ENCODE measurements at places on chromosomes 16 and 17. TPM values are rescaled to one million over a fixed set of nuclear protein-coding genes. Genes with fewer than 3 reads are reported as not detected.

GRCh38 chr17:80099291-80100034 lies 1.9 kb upstream of the GAA start:
- no peak for DNase-seq

DNA sequence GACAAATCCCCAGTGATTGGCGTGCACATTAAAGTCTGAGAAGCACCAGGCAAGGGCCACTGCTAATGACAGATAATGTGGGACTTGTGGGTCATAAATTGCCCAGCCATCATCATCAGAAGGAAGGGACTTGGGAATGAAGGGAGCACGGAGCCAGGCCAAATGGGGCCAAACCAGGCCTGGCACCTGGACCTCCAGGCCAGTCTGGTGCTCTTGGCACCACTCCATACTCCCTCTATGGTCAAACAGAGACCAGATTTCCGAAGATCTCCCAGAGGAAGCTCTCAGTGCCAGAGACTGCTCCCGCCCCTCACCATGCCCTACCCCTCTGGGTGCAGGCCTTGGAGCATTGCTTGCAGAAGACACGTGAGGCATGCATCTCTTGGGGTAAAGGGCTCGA lies 142.2 kb downstream of the CCDC182 start:
- no peak for DNase-seq

ASPA gene
- 3.1 TPM for total RNA-seq

PLCG2 gene
- total RNA-seq: 16.0 TPM

GRCh38 chr16:71576971-71577370 lies at the start of gene TAT:
TAT (minus strand) TSS chr16:71577092; CDS start chr16:71576415, 677 bp downstream.
- no peak for DNase-seq

CACNG5 gene
- not detected for total RNA-seq

GRCh38 chr16:58842156-58842555 lies 108.0 kb upstream of the GOT2 start:
- no peak for DNase-seq

GRCh38 chr17:39822051-39822451 lies 42.1 kb downstream of the IKZF3 start:
- DNase-seq: no peak

- no peak for DNase-seq
These were observed 180.4 kb upstream of the IRX5 start for GRCh38 chr16:54750249-54750648.

DNA sequence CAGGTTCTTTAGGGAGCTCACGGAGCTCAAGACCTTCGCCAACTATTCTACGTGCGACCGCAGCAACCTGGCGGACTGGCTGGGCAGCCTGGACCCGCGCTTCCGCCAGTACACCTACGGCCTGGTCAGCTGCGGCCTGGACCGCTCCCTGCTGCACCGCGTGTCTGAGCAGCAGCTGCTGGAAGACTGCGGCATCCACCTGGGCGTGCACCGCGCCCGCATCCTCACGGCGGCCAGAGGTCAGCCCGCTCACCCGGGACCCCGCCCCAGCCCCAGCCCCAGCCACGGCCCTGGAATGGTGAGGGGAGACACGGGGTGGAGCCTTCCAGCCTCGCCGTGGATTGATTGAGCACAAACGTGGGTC lies 13.5 kb downstream of the SARM1 start:
- no peak for DNase-seq

DNA sequence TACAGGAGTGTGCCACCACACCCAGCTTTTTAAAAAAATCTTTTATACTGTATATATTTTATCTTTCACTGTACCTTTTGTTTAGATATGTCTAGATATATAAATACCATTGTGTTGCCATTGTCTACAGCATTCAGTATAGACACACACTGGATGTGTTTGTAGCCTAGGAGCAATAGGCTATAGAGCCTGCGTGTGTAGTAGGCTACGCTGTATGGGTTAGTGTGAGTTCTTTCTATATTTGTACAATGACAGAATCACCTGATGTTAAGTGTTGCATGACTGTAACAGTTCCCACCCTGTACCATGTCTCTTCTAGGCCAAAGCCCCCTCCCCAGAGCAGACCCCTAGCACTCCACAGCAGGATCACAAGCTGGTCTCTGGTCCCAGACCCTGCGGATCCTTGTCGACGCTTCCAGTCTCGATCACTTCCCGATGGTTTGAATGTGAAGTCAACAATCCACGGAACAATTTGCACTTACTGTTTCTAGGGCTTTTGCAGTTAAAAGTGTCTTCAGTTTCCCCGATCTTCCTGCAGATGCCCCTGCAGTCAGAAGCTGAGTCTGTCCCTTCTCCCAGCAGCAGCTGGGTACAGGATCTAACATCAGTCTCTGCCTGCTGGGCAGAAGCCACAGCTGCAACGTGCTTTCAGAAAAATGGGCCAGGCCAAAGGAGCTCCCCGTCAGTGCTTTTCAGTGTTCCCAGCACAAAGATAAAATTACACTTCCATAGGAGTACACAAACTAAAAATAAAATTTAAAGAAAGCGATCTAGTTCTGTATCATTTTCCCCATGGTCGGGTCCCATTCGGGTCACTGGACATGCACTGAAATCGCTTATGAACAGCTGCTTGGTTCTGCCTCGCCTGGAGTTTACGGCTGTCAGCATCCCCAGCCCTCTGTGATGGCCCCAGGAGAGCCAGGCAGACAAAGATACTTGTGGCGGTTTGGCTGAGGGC lies 35.4 kb downstream of the ADAM11 start:
- no peak for DNase-seq

DNA sequence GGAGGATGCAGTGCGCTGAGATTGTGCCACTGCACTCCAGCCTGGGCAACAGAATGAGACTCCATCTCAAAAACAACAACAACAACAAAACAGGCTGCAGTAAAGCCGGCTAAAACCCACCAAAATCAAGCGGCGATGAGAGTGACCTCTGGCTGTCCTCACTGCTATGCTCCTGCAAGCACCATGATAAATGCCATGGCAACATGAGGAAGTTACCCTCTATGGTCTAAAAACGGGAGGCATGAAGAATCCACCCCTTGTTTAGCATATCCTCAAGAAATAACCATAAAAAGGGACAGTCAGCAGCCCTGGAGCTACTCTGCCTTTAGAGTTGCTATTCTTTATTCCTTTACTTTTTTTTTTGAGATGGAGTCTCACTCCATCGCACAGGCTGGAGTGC lies 8.4 kb upstream of the LGALS3BP start:
- no peak for DNase-seq

LCMT1 gene
- total RNA-seq: 30.4 TPM

DNA sequence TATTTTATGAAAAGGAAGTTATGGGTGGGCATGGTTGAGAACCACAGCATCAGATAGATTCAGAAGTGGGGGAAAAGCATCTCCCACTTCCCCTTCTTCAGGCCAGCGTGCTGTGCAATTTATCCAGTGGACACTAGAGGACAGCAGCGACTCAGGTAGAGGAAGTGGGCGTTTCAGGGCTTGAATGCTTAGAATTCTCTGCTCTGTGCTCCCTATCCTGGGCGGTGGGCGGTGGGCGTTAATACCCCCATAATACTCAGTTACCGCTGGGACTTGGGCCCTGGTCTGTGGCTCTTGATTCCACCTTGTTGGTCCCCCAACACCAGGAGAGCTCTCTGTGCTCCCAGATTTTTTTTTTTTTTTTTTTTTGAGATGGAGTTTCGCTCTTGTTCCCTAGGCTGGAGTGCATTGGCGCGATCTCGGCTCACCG lies 3.7 kb upstream of the LYZL6 start:
- DNase-seq: no peak

DNA sequence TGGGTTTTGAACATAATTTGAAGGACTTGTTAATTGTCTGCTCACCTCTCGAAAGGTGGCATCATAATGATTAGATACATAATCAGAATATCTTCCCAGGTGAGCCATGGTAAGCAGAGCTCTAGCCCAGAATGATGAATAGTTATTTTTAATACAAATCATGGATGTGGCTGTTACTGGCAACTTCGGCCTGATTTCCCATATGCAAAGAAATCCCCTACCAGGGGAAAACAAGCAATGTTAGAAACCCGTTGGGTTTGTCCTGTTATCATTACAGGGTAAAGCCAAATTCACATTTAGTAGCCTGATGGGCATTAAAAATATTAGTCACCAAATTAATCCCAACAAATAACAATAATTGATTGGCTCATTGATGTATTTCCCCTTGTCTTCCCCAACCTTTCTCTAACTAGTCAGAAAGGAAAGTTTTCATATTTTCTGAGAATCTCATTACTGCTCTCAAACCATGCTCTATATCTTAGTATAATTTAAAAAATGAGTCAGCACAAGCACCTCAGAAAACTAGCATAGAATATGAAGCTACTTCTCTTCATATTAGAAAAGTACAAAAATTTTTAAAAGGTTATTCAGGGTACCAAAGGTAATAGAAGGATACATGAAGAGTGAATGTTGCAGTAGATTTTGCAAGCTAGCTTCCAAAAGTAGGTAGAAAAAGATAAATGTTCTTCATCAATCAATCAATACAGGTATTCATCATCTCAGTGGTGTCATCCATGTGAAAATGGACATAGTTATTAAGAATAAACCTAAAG lies 5.0 kb downstream of the STAT5B start:
- DNase-seq: no peak

LDHD gene
- total RNA-seq: 26.6 TPM

DNA sequence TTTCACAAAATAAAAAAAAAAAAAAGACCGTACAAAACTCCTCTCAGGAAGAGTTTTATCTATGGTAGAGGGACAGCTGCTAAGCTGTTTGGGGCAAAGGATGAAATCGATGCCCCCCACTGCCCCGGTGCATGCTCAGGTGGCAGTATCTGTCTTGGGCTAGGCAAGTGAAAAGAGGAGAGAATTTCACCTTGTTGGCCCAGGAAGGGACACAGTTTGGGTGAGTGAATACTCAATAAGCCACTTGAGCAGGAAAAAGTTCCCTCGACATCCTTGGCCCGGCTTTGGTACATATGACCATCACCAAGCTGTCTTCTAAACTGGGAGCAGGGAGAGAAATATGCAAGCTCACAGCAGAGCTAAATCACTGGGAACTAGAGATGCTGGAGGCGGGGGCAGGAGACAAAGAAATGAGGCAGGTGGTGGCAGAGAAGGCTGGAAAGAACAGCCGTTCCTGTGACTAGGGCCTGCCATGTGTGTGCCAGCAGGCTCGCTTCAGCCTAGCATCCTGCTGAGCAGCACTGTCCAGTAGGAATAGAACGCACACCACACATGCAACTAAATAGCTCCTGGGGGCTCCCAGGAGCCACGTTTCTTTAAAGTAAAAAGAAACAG lies 8.2 kb upstream of the EIF1 start:
- DNase-seq: no peak

RNU2-1 gene
- total RNA-seq: 5,669 TPM

GRCh38 chr17:28112181-28112580 lies 69.7 kb downstream of the NLK start:
- no peak for DNase-seq

- peak; percentile 52 for DNase-seq
These were observed 27.0 kb upstream of the DHX8 start for GRCh38 chr17:43456661-43457361.

DNA sequence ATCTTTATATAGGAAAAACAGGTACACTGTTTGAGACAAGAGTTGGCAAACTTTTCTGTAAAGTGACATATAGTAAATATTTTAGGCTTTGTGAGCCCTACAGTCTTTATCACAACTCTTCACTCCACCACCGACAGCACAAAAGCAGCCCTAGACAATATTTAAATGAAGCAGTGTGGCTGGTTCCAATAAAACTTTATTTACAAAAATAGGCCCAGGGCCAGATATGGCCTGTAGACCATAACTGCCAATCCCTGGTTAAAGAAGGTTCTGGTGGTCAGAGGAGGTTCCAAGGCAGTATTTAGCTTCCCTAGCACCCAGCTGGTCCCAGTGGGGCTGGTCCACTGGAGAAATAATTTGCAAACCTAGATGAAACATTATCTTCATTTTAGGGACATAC lies 3.6 kb downstream of the FAM117A start:
- no peak for DNase-seq

DNA sequence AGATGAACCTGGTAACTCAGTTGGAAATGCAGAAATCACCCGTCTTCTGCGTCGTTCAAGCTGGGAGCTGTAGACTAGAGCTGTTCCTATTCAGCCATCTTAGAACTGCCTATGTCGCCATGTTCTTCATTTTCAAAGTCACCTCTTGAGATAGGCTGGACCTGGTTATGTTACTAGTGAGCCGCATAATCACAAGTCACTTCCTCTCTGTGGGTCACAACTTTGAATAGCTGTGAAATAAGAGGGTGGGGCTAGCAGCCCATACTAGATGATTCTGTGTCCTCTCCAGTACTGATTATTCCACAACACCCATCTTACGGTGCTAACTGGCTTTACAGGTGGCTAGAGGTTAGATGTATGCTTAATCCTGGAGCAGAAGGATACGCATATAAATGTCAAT lies 74.2 kb downstream of the VPS53 start:
- no peak for DNase-seq

- no peak for DNase-seq
These were observed 216.4 kb upstream of the CIBAR2 start for GRCh38 chr16:85328676-85329058.

GRCh38 chr16:89981414-89981813 lies 32.9 kb downstream of the DEF8 start:
- DNase-seq: no peak

CD300E gene
- 0.65 TPM for total RNA-seq

DNA sequence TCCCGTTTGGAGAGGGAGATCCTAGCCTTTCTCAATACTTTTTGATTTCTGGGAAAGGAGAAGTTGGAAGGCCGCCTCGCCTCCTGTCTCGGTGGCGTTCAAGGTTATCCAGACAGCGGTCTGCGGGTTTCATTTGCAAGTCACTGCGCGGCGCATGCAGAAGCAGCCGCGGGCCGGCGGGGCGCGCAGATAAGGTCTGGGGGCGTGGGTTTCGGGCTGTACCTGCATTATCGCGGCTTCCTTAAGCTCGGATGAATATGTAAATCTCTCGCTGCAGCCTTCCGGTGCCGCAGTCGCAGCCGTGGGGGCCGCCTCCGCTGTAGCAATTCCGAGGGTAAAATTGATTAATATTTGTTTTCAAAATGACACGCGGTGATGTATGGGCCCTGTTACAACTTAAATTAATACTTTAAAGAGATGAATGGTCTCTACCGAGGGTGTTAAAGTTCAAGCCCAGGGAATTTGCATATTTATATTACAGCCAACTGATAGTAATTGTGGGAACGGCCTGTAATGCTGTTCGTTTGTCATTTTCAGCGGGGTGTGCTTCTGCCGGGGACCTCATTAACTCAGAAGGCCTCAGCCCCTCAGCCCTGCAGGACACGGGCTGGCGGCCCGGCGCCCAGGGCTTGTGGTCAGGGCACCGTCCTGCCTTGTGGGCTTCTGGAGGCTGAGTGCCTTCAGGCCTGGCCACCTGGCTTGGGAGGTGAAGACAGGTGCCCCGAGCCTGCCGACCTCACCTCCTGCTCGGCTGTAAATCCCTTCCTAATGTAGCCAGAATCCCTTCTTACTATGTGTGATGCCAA lies 99.4 kb downstream of the CYLD start:
- DNase-seq: no peak

FBXO39 gene
- total RNA-seq: 0.34 TPM

DNA sequence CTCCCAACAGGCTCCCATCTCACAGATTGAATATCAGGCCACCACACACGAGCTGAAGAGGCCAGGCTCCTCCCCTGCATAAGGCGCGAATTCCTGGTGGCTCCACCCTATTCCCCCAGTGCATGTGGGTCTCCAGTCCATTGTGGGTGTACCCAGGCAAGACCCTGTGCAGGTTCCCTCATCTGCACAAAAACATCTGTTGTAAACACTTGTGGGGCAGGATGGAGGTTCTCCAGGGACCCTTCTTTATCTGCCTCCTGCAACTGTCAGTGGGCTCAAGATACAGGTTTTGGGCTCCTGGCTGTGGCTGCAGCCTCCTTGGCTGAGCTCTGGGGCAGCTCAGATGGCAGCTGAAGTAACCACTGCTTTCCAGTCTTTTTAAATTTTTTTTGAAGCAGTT lies 17.6 kb upstream of the LGALS9 start:
- no peak for DNase-seq

GRCh38 chr17:43534909-43535308 lies 11.2 kb downstream of the ETV4 start:
- DNase-seq: no peak

Data from left cardiac atrium (tissue), 4 donors.